Activated T-helper 1 cell treated with anti-CD3 and anti-CD28 coated beads, Interleukin-2, amount 50 U/mL, for 16 hours (primary cell): ENCODE measurements at places on chromosomes 3 and 15.

DNA sequence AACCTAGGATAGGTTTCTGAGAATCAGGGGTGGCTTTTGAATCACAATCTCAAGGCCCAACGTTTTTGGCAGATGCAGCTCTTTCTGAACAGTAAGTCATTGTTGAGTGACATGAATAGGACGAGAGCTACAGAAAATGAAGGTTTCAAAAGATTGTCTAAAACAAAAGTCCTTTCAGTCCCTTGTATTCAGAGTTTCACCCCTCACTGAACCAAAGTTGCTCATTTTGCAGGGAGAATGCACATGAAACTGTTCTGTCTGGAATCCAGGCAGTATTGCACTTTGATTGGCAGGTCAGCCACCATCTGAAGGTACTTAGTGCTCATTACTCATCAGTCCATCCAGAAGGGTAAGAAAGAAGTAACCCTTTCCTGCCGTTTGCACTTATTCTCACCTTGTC is 24.1 kb upstream of the RASGRP1 start:
- DNase-seq, result no peak

DNA sequence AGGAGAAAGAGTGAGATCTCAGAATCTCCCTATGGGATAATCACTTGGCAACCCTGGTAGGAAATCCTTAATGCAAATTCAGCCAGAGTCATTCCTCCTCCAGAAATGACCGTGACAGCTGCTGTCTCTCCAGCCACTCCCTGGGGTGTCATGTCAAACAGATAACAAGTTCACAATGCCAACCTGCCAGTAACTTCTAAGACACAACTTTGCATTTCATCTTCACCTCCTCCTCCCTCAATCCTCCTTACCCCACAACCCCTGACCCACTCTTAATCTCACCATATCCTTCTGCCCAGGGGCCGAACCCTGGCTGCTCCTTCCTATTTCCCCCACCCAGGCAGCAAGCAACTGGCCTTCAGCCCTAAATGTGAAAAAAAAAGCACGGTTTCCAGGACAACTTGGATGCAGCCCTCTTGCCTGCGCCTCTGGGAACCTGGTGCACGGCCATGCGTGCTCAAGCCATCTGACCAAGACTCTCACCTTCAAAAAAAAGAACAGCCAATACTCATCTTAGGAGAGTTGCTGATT is 166.0 kb downstream of the NTRK3 start:
- DNase-seq, result no peak

- no peak for DNase-seq
Measured at GRCh38 chr3:156246961-156247725, 126.8 kb downstream of the KCNAB1 start.

DNA sequence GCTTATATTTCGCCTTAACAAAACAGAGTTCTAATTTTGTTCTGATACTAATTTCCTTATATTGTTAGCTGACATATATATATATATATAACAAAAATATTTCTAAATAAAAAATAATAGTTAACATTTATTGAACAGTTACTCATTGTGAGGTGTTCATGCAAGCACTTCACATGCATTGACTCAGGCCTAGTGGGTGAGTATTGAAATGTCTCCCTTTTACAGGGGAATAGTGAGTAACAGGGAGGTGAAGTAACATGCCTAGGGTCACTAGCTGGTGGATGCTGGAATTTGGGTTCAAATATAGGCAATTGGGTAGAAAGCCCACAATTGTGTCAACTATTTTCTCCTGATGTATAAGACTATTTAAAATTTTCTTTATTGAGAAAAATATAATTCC is 102.6 kb upstream of the ZPLD1 start:
- no peak for DNase-seq

DNA sequence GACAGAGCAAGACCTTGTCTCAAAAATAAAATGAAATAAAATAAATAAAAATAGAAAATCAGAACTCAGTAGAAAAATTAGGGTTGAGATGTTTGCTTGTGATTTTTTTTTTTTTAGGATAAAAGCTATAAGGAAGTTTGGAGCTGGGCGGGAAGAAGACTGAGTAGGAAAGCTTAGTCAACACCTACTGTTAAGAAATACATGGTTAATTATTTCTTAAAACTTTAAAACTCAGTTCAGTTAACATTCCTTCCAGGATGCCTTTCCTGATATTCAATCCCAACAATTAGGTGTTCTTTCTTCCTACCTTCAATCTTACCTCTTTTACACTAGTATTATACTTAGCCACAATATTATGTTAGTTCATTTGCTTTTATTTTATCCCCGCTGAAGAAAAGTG is 246.2 kb downstream of the LSAMP start:
- no peak for DNase-seq

DNA sequence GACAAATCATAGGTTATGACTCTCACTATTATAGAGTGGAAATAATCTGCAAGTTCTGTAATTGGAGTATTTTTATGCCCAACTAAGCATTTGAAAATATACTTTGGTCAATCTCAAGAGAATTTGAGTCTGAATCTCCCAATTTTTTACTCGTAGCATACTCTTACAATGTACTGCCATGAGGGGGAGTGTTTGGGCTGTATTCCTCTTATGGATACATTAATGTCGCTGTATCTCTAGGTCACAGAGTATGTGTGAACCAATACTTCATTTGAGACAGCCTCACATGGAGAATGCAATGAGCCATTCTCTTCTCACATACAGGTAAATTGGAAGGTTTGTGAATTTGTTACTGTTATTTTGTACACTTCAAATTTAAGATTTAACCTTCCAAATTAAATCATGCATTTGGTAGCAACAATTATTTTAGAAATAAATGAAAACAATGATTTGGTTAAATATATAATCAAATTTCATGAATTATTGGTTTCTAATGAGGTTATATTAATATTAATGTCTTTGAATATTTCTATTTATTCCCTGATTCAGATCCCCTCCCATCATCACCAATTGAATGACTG is 5.5 kb upstream of the CD200 start:
- no peak for DNase-seq

GRCh38 chr3:65884071-65884470 is 154.6 kb downstream of the MAGI1 start:
- DNase-seq, result no peak

- no peak for DNase-seq
Measured at GRCh38 chr3:24589931-24590880, 95.6 kb upstream of the THRB start.

- no peak for DNase-seq
Measured at GRCh38 chr15:31488437-31489204, 162.0 kb downstream of the KLF13 start.

GRCh38 chr3:58491506-58492402 is at the start of gene KCTD6:
Gene KCTD6 (plus strand): TSS chr3:58492096. CDS start chr3:58498756, 6,660 bp downstream.
- DNase-seq, result peak; percentile 82

DNA sequence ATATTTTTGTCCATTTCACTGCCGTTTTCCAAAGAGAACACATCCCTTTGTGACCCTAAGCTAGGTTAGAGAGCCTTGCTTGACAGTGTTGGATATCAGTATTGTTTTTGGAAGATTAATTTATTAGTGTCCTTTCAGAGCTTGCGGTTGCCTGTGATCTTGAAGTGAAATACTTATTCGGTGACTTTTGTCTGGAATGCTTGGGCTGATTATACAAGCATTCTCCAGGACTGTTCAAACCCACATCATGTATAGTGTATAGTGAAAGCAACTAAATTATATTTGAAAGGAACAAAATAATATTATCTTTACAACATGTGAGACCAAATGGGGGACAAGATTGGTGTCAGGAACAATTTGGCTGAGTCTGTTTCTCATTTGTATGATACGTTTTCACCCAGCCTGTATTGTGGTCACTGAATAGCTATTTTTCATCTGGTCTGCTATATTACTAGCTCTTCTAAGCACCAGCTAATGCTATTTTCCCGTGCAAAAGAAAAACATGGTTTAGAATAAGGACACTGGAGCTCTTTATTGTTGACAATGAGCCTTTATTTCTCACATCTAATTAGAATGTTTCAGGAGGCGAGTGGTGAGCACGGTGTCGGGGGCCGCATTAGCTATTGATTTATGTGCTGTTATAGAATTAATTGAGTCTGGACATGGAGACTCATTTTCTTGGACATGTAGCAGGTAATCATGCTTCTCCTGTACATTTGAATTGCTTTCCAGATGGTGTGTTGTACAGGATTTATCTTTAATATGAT is 158.1 kb downstream of the APBA2 start:
- no peak for DNase-seq

- no peak for DNase-seq
Measured at GRCh38 chr15:67003586-67003985, 61.8 kb upstream of the SMAD3 start.

GRCh38 chr15:31130576-31131237 is 29.2 kb upstream of the TRPM1 start:
- DNase-seq, result no peak

- no peak for DNase-seq
Measured at GRCh38 chr3:12349895-12350811, 61.3 kb downstream of the PPARG start.
